ENCODE measurements at places on chromosomes 4 and X.

DNA sequence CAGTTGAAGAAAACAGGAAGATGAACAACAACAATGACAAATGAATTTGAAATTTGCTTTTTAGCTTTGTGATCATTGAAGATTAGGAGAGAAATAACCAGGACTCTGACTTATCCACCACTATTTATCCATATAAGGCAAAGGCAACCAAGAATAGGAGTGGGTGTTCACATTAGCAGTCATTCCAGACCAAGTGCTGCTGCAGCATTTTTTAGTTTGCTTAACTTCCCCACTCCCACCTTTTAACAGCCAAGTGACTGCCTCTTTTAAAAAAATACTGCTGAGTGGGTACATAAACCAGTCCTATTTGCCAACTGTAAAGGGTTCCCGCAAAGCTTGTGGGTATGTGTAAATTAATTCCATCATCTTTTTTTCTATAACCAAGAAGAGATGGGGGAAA lies 230.9 kb downstream of the IQCM start:
- DNase-seq: no peak

- DNase-seq: peak; percentile 14
These were observed 67.3 kb upstream of the VBP1 start for GRCh38 chrX:155148724-155149537.

GRCh38 chrX:7614616-7615015 lies 228.4 kb upstream of the VCX start:
- no peak for DNase-seq

DNA sequence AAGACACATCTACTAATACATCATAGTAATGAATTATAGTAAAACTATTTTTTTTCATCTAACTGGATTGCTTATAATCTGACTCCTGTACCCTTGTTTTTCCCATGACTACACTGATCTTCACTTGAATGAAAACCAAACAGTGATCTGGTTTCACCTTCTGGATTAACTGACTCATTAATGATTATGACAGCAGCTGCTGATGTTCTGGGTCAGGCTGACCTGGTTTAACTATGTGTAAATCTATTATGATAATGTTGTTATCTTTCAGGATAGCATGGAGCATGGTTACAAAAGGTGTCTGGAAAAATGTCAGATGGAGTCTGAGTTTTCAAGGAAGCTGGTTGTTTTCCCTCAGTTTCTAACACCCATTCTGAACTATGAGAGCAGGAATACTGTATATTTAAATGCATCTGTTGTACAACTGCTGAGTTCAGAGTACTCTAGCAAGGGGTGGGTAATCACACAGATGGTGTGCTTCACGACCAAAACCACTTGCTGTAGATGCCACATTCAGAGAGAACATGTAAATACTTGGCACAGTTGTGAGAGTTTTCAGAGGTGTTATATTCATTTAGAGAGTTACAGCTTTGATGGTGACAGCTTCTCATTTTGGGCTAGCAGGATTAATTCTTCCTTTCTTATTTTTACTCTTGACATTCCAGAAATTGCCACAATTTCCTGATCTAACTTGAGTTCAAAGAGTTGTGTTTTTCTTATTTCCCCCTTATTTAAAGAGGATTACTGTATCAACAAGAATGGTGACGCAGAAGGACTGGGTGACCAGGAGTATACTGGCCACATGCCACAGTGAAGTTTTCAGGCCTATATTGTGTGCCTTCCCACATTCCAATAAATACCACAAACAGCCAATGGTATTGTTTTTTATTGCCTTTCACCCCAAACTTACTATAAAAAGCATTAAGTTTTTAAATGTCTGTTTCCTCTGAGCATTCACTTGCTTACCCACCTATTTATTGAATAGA lies 249.7 kb upstream of the TET2 start:
- no peak for DNase-seq

GRCh38 chrX:138191998-138192397 lies 519.5 kb downstream of the FGF13 start:
- peak; percentile 6 for DNase-seq

GRCh38 chr4:120723105-120723504 lies 199.4 kb downstream of the PRDM5 start:
- DNase-seq: no peak

- DNase-seq: no peak
These were observed 136.7 kb downstream of the PARM1 start for GRCh38 chr4:75069493-75070074.

DNA sequence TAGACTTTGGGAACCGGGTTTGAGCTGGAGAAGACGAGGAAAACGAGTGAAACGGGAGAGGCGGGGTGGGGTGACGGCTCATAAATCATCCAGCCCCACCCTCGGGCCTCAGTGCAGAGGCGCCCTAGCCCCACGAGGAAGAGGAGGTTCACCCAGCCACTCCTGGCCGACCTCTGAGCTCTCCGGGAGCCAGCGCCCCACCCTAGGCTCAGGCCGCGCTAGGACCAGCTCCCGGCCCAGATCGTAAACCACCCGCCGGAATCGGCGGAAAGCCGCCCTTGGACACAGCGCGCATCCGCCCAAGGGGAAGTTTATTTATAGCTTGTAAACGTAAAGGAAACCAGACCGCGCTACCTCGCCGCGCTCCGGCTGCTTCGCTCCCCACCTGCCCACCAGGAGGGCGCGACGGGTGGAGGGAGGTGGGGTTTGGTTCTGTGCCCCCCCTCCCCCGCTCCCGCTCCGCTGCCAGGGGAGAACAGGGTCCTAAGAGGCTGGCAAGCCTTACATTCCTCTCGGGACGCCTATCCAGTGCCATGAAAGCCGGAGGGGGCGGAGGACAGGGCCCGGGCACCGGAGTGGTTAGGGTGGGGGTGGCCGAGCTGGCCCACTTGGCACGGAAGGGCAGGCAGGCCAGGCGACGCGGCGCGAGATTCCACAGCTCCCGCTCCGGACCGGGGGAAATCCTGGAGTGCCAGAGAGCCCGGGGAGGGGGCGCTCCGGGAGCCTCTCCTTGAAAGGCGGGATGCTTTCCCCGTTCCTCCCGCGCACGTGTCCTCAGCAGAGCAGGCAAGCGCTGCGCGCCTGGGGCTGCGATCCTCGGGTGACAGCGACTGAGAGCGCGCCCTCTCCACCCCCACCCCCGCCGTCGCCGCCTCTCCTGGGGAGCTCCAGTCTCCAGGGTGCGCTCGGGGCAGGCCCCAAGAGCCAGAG lies 84.2 kb downstream of the BCOR start:
- no peak for DNase-seq

- peak; percentile 24 for DNase-seq
These were observed 20.6 kb upstream of the SOX3 start for GRCh38 chrX:140525448-140525847.

GRCh38 chr4:137896221-137896737 lies 345.9 kb downstream of the SLC7A11 start:
- DNase-seq: no peak

- no peak for DNase-seq
These were observed 152.7 kb downstream of the ANTXR2 start for GRCh38 chr4:79920163-79920853.

DNA sequence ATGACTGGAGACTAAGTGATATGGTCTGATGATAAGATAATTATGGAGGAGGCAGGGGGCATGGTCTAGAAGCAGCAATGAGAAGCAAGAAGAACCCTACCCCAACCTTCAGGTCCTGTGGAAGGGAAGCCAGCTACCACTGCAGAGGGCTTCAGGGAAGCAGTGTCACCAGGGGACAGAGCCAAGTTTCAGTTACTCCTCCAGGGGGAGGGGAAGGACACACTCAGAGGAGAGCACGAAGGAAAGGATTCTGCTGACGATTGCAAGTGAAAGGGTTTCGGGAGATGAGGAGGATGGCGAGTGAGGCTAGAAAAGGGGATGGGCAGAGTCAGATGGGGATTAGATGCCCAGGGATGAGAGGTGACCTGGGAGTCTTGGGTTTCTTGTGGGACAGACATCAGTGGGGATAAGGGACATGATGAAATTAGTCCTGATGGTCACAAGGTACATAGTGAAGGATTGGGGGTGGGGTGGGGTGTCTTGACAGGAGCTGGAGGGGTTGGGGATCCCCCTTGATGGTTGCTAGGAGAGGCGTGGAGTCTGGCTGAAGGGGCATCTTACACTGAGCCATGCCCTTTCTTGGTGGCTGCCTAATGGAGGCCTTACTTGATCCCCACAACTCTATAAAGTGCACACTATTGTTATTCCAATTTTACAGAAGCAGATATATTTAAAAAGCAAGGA lies 45.4 kb downstream of the TIGD4 start:
- DNase-seq: no peak

DNA sequence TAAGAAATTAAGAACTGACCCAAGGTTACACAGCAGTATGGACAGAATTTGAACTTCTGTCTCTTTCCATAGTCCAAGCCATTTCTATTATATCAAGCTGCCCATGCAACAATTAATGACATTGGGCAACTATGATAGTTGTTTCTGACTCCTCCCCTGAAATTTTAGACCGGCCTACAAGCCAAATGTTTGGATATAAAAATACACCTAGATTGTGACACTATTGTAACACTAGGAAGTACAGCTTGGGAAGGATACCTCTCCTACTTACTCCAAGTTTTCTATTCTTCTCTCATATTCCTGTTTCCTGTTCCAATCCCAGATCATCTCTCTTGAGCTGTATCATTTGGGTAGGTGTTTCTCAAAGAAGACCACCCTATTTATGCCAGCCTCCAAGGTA lies 43.5 kb downstream of the RCHY1 start:
- DNase-seq: no peak

- DNase-seq: no peak
These were observed 33.2 kb downstream of the PCGF3 start for GRCh38 chr4:738781-739280.

GRCh38 chrX:70166601-70167590 lies 10.4 kb upstream of the DGAT2L6 start:
- DNase-seq: peak; percentile 12

GRCh38 chr4:47315346-47315745 lies 148.2 kb downstream of the COMMD8 start:
- no peak for DNase-seq

DNA sequence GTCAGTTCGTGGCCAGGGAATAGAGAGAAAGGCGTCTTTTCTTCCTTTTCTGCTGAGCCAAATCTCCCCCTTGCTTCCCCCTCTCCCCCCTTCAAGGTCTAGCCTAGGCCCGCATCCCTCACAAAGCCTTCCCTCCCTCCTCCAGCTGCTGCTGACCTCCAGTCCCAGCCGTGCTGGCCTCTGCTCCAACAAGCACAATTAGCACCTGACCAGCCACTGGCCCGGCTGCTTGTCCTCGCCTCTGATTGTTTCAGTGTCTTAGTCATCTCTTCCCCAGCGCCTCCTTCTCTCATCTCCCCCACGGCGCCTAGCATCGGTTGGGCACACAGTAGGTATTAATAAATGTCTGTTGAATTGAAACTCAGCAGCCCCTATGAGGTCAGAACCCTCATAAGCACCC lies 4.2 kb downstream of the ELF4 start:
- DNase-seq: no peak

DNA sequence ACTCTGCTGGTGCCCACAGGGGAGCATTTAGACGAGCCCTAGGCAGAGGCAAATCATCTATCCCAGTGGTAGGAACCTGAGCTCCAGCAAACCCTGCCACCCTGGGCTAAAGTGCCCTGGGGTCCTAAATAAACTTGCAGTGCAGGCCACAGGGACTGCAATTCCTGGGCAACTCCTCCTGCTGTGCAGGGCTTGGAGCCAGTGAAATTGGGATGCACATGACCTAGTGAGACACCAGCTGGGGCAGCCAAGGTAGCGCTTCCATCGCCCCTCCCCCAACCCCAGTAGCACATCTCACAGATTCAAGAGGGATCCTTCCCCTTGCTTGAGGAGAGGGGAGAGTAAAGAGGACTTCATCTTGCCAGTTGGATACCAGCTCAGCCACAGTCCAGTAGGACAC lies 44.1 kb downstream of the CHRNA9 start:
- DNase-seq: no peak

DNA sequence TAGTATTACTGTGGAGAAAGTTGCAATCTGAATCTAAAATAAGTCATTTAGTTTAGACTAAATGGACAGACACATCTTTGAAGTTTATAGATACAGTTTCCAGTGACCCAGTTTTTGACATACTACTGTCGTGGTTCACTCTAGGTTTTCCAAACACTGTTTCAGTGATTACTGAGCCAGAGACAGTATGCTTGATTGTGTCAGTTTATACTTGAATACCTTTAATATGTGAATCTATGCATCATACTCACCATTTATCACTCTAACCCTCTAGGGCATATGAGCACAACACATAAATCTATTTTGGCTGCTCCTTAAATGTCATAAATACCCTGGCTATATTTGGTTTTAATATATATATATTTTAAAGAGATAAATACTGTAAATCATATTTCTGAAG lies 173.5 kb downstream of the GRID2 start:
- DNase-seq: no peak

- no peak for DNase-seq
These were observed 1.5 kb upstream of the CPLX1 start for GRCh38 chr4:827209-828081.

DNA sequence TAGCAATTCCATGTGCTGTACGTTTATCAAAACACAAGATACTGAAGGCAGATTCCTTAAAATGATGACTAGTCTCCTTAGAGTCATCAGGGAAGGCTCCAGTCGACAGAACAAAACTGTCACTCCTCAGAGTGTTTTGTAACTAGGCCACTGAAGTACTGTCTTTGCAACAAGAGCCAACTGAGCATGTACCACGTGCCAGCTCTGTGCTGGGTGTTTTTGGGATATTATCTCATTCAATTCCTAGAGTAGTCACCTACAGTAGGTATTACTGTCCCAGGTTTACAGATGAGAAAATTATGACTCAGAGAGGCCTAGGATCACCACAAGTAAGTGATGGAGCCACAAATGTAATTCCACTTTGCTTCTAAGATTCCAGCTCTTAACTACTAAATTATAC lies 18.3 kb upstream of the NUP54 start:
- no peak for DNase-seq

GRCh38 chr4:123444290-123444731 lies 47.7 kb downstream of the SPRY1 start:
- DNase-seq: peak; percentile 17

DNA sequence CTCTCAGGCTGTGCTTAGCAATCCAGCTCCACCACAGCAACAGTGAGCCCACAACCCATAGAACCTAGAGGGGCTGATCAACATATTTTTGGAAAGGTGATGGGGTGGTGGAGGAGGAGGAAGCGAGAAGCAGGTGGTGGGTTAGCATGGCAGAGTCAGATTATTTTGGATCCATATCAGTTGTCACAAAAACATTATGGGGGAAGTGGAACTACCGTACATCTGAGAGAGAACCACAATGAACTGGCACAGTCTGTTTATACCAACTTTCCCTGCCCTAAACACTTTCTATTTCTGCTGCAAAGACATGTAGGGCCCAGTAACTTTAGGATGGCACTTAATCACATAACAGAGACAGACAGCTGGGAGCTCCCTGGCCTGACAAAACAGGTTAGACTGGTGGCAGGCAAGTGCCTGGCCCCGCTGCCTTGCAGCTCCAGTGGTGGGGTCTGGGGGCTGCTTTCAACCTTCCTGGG lies 4.3 kb downstream of the SLC9A7 start:
- no peak for DNase-seq

- DNase-seq: no peak
These were observed 158.3 kb downstream of the PABPC4L start for GRCh38 chr4:134043266-134043665.

- DNase-seq: no peak
These were observed 62.7 kb upstream of the EDNRA start for GRCh38 chr4:147418226-147418625.

Measured in AG08396 (cell line).